ENCODE measurements at places on chromosomes 1 and 21. TPM values are rescaled to one million over a fixed set of nuclear protein-coding genes. Genes with fewer than 3 reads are reported as not detected.

GRCh38 chr1:86914601-86914997 is at the start of gene HS2ST1:
Gene HS2ST1, plus strand, starts transcription at chr1:86914635.
- H3K27me3 ChIP-seq = no peaks in the 10 kb centered on the region
- peak within 1 kb of the TSS; percentile 84 for H3K4me3 ChIP-seq
- peak within 1 kb of the TSS; percentile 100 for H3K27ac ChIP-seq
- H3K4me1 ChIP-seq = peaks cover 16% of the 10 kb centered on the region

DNA sequence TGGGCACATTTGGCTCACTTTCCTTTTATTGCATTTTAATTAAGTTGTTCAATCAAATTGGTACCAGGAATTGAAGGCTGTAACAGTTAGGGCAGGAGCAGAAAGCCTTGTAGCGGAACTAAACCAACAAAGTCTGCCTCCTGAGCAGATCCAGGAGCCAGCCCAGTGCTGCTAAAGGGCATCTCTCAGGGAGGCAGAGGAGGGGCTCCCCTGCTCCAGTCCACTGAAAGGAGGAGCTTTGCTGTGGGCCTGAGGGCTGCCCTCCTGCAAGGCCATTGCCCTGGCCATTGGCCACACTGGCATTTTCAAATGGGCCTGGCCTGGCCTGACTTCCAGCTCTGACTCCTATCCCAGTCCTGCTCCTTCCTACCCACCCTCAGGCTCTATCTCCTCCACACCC is 3.7 kb upstream of the TRABD2B start:
- no peak overlapping the region for H3K4me3 ChIP-seq
- H3K36me3 ChIP-seq = no peaks in the 10 kb centered on the region
- peaks cover 24% of the 10 kb centered on the region for H3K27me3 ChIP-seq
- no peak for DNase-seq
- H3K27ac ChIP-seq = no peak overlapping the region

DNA sequence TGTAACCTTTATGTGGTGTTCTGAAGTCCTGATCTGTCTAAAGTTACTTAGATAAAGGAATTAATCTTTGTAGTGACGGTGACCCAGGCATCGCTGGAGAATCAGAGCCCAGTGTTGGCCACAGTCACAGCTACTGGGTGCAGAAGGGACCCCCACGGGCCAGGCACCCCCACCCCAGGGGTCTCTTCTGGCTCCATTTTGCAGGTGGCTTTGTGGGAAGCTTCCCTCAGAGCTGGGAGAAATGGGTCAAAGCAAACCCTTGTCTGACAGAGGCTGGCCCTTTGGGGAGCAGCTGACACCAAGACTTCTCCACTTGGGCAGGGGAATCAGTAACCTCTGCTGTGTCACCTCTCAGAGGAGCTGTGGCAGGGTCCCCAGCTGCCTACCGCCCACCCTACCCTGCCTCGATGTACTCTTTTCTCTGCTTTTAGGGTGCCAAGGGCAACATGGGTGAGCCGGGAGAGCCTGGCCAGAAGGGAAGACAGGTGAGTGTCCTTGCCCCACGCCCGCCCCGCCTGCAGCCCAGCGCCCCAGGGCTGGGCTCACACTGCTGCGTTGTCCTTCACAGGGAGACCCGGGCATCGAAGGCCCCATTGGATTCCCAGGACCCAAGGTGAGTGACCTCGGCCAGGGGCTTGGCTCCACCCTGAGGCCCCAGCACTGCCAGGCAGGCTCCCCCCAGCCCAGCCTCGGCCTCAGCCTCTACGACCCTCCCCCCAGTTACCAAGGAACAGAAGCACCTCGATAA is 17.7 kb downstream of the COL6A2 start:
- no peaks in the 10 kb centered on the region for H3K36me3 ChIP-seq
- no peak for DNase-seq
- no peaks in the 10 kb centered on the region for H3K27me3 ChIP-seq

CTSS gene
- total RNA-seq = 5.7 TPM

RPTN gene
- not detected for total RNA-seq

Measured in endothelial cell of umbilical vein (primary cell).